ENCODE measurements at places on chromosomes 7 and 10. TPM values are rescaled to one million over a fixed set of nuclear protein-coding genes. Genes with fewer than 3 reads are reported as not detected.

Gene RET
- 1.1 TPM for polyA plus RNA-seq

Gene RGR
- not detected for polyA plus RNA-seq

Gene RBP3
- polyA plus RNA-seq: not detected

Gene ST8SIA6
- polyA plus RNA-seq: 0.22 TPM

Gene HOXA10
- 17.9 TPM for polyA plus RNA-seq

Gene HOXA1
- polyA plus RNA-seq: 1.1 TPM

Gene HOXA9
- 36.7 TPM for polyA plus RNA-seq

Gene SPDYE11
- not detected for polyA plus RNA-seq

Gene KIF11
- polyA plus RNA-seq: 0.39 TPM

Gene TMEM176A
- polyA plus RNA-seq: 513 TPM

Gene FGFBP3
- 1.3 TPM for polyA plus RNA-seq

Gene ADAM12
- polyA plus RNA-seq: 0.26 TPM

Gene CNTNAP2
- 0.06 TPM for polyA plus RNA-seq

Gene PDLIM1
- polyA plus RNA-seq: 72.9 TPM

Gene CRYGN
- not detected for polyA plus RNA-seq

Gene ZCWPW1
- 7.9 TPM for polyA plus RNA-seq

Gene OR2A7
- polyA plus RNA-seq: 3.5 TPM

Gene LRRC18
- polyA plus RNA-seq: not detected

Gene TRIM50
- 14.0 TPM for polyA plus RNA-seq

Gene BEND7
- 16.7 TPM for polyA plus RNA-seq

Gene BICC1
- polyA plus RNA-seq: 21.0 TPM

Gene CPA2
- polyA plus RNA-seq: not detected

Gene SFXN2
- 72.1 TPM for polyA plus RNA-seq

Gene NUTM2E
- polyA plus RNA-seq: 0.22 TPM

Gene SPOCK2
- 103 TPM for polyA plus RNA-seq

Gene AGR3
- 1.7 TPM for polyA plus RNA-seq

Gene GRID2IP
- polyA plus RNA-seq: 0.11 TPM

Gene C10orf67
- 1.1 TPM for polyA plus RNA-seq

Gene UPK3B
- polyA plus RNA-seq: 0.15 TPM

Gene CAMK1D
- 1.1 TPM for polyA plus RNA-seq

Gene SLIT1
- polyA plus RNA-seq: 0.06 TPM

Gene DLD
- 153 TPM for polyA plus RNA-seq

Gene AQP1
- polyA plus RNA-seq: 617 TPM

Gene LRRC61
- polyA plus RNA-seq: 23.2 TPM

Gene SCIN
- 62.8 TPM for polyA plus RNA-seq

Gene TPST1
- 23.6 TPM for polyA plus RNA-seq

Gene IFIT1B
- polyA plus RNA-seq: not detected

Gene GPNMB
- 43.9 TPM for polyA plus RNA-seq

Gene ACHE
- polyA plus RNA-seq: 1.6 TPM

Gene CLRN3
- 42.1 TPM for polyA plus RNA-seq

Gene MSS51
- polyA plus RNA-seq: 0.95 TPM

Gene GDF10
- polyA plus RNA-seq: not detected
